ENCODE measurements at places on chromosomes 7 and 10. TPM values are rescaled to one million over a fixed set of nuclear protein-coding genes. Genes with fewer than 3 reads are reported as not detected.

PDGFA gene
- total RNA-seq = 26.0 TPM

CUZD1 gene
- 0.16 TPM for total RNA-seq

SPACDR gene
- 0.88 TPM for total RNA-seq

SPDYE11 gene
- not detected for total RNA-seq

ZNF438 gene
- 13.2 TPM for total RNA-seq

DMBT1 gene
- total RNA-seq = 0.44 TPM

SHOC2 gene
- total RNA-seq = 47.9 TPM

PLEKHS1 gene
- total RNA-seq = not detected

FIGNL1 gene
- 4.1 TPM for total RNA-seq

GTF2IRD1 gene
- total RNA-seq = 15.8 TPM

GPER1 gene
- total RNA-seq = 3.0 TPM

CPEB3 gene
- total RNA-seq = 13.6 TPM

TAS2R5 gene
- 0.47 TPM for total RNA-seq

TMEM139 gene
- 8.8 TPM for total RNA-seq

LHFPL3 gene
- not detected for total RNA-seq

CALML5 gene
- not detected for total RNA-seq

All from left ventricle myocardium inferior (tissue), 1 donor.